ENCODE measurements at places on chromosomes 2 and 18.
A peak's percentile ranks its signal among the peaks of the same experiment; 100 is the strongest.

- peak; percentile 88 for DNase-seq
Measured at GRCh38 chr2:134668821-134669220, 50.0 kb downstream of the TMEM163 start.

DNA sequence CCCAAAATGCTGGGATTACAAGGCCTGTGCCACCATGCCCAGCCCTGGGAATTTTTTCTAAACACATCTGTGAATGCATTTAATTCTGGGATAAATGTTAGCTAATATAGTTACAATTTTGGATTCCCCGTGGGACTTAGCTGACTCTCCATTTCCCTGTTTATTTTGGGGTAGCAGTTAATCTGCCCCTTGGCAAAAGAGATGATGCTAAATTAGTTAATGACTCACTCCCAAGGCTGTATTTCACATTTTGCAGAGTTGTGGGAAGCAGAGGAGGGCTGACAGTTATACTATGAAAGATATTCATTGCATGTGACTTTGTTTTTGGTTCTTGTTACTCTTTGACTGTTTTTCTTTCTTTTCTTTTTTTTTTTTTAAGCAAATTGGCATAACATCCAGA lies 3.2 kb downstream of the MTHFD2 start:
- no peak for DNase-seq

DNA sequence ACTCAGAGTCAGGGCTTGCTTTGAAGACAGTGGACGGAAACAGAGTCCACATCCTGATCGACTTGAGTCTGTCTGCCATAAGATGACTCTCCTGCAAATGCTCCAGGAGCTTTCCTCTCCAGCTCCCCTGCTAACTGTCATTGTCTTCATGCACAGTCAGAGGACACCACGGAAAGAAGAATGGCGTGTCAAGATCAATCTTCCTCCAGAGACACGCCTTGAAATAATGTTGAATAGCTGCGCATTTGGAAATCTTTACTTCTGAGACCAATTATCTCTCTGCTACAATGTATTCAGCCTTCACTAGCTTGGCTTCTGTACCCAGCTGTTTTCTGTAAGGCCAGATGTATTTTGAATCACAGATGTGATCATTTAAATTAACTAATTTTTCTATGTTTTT lies 457.2 kb downstream of the CDH2 start:
- no peak for DNase-seq

- DNase-seq: no peak
Measured at GRCh38 chr18:31760695-31761094, at the start of gene SLC25A52. TSS of gene SLC25A52 (minus strand) at chr18:31760880. CDS start at chr18:31760661, 219 bp downstream.

GRCh38 chr2:170073288-170073687 lies 104.7 kb upstream of the MYO3B start:
- DNase-seq: no peak

DNA sequence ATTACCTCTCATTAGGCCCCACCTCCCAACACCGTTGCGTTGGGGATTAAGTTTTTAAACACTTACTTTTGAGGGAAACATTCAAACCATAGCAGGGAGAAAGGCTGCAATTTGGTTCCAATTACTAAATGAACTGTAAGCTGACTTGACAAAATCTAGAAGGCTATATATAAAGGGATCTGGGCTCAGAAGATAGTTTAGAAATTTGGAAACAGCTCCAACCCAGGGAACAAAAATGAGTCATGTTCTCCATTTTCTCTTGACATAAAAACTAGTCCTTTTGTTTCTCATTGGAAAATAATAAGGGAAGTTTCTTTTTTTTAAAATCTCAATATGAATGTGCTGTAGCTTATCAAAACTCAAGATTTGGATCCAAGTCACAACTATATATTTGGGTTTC lies 17.5 kb downstream of the MOGAT1 start:
- no peak for DNase-seq

DNA sequence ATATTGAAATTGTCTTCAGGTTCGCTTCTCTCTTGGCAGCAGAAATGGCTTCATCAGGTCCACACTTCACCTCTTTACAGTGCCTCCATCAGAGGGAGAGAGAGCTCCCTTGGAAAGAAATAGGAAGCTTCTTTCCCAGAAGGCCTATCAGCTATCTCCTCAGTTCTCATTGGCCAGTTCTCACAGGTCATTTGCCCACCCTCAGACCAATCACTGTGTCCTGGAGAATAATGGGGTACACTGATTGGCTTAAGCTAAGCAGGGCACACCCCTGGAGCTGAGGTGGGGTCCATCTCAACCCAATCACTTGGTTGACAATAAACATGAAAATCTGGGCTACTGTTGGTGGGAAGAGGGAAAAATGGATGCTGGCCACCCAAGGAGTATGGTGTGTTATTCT lies 5.2 kb downstream of the GNLY start:
- DNase-seq: peak; percentile 11

GRCh38 chr2:37586663-37587317 lies 84.7 kb downstream of the CDC42EP3 start:
- no peak for DNase-seq

GRCh38 chr2:49913025-49913424 lies 758.7 kb upstream of the FSHR start:
- no peak for DNase-seq

DNA sequence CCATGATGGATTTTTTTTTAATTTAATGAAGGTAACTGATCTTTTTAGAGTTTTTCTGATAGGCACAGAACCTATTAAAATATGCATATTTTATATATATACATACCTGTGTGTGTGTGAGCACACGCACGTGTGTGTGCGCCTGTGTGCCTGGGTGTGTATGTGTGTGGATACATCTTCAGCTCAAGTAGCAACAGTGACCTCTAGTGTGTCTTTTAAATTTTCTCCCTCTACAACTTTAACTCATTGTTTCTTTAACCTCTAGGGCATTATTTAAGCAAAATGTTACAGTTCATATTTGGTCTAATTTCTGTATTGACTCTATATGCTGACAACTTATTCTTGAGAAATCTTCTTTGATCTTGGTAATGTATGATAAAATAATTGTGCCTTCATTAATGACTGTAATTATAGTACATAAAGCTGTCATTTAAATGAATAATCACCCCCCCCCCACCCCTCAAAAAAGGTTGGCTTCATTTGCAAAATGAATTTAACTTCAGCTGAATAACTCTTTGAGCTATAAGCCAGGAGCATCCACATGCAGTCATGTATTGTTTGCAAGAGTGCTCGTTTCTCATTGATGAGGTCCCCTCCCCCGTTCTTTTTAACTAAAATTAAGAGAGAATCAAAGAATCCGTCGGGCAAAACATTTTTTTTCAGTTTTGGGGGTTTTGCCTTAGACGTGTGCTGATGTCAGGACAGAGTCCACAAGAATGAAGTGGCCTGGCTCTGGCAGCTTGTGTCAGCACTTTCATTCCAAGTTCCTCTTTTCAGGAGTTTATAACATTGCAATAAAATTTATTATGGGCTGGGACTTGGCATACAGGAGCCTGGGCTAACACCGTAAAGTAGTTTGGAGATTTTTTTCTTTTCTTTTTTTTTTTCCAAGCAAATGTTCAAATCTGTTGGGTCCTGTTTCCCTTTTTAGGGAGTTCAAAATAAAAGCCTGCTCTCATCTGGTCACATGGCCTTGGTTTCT lies 80.0 kb downstream of the ETAA1 start:
- DNase-seq: no peak

All from activated CD8-positive, alpha-beta memory T cell treated with anti-CD3 and anti-CD28 coated beads for 24 hours (primary cell).